ENCODE measurements at places on chromosomes 4 and X. TPM values are rescaled to one million over a fixed set of nuclear protein-coding genes. Genes with fewer than 3 reads are reported as not detected.

Gene FAM47E
- total RNA-seq = 0.18 TPM

Gene DNAAF6
- not detected for total RNA-seq

Gene AVPR2
- total RNA-seq = not detected

Gene ANTXR2
- 32.8 TPM for total RNA-seq

Gene ADH7
- not detected for total RNA-seq

Gene TMEM35A
- 1.8 TPM for total RNA-seq

Gene UGT2A2
- total RNA-seq = not detected

Gene RAB41
- total RNA-seq = not detected

Gene TADA2B
- 8.7 TPM for total RNA-seq

Gene GBA3
- not detected for total RNA-seq

Gene FAT1
- 5.4 TPM for total RNA-seq

Gene CYLC1
- total RNA-seq = not detected

Gene LUZP4
- total RNA-seq = not detected

Gene SPANXD
- not detected for total RNA-seq

Gene UGT2B15
- total RNA-seq = not detected

Gene VCX
- not detected for total RNA-seq

Gene FGF2
- total RNA-seq = 36.0 TPM

Gene CXCL13
- not detected for total RNA-seq

Gene FMR1
- 39.2 TPM for total RNA-seq

Gene C4orf33
- total RNA-seq = 3.4 TPM

Gene SYN1
- total RNA-seq = 0.09 TPM

Gene PRR32
- not detected for total RNA-seq

Gene MAOA
- total RNA-seq = 74.5 TPM

Gene CDKL2
- total RNA-seq = under 0.01 TPM

Gene TASL
- total RNA-seq = not detected
